ENCODE measurements at places on chromosomes 2 and 18.

DNA sequence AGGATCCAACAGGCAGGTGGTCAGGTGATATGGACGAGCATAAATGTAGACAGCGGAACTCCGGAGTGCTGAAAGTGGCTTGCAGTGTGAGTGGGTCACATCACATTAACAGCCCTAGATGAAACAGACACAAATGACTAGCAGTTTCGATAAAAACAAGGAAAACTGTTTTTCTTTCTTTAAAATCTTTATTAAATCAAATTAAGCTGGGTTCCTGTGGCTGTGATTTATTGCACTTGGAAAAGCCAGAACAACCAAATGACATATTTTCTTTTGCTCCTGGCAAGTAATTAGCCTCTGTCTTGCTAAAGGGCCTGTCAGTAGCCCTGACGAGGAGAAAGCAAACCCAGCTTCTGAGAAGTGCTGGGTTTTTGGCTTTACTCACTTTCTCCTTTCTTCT, 152.9 kb upstream of the DDX18 start:
- no peak for DNase-seq

GRCh38 chr2:128377071-128377910, 58.6 kb upstream of the HS6ST1 start:
- DNase-seq, result no peak

DNA sequence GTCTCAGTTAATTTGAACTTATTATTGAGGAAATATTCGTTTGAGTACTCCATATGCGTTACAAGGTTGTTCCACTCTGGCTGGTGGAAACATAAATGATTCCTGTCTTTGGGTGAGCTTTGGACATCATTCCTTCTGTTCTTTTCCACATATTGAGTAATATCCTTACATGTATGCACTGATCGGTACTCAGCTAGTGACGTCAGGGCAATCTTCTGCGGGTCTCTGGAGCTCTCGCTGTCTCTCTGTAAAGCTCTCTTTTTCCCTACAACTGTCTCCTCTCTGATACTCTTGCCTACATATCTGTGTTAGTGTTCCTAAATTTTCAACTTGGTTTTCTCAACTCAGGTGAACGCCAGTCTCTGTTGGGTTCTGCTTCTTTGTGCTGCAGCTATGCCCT, 23.4 kb upstream of the IL36G start:
- no peak for DNase-seq

DNA sequence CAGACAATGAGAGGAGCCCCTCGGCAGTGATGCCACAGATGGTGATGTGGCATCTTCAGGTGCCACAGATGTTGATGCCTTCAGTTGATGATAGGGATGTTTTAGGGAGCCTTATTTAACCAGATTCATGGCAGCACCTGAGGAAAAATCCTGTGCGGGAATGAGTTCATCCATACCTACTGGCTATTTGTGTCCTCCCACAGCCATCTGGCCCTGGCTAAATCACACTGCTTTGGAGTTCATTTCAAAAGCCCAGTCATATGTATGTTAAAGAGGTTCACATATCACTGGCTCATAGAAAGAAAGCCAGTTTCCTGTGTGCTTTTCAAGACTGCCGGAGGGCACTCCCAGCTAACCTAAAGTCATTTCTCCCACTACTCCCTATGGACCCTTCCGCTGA, 131.3 kb downstream of the MCFD2 start:
- no peak for DNase-seq

- DNase-seq, result peak; percentile 12
Observed at GRCh38 chr18:78659748-78660147, 319.9 kb upstream of the SALL3 start.

- DNase-seq, result no peak
Observed at GRCh38 chr2:103169861-103170260, 408.0 kb downstream of the TMEM182 start.

DNA sequence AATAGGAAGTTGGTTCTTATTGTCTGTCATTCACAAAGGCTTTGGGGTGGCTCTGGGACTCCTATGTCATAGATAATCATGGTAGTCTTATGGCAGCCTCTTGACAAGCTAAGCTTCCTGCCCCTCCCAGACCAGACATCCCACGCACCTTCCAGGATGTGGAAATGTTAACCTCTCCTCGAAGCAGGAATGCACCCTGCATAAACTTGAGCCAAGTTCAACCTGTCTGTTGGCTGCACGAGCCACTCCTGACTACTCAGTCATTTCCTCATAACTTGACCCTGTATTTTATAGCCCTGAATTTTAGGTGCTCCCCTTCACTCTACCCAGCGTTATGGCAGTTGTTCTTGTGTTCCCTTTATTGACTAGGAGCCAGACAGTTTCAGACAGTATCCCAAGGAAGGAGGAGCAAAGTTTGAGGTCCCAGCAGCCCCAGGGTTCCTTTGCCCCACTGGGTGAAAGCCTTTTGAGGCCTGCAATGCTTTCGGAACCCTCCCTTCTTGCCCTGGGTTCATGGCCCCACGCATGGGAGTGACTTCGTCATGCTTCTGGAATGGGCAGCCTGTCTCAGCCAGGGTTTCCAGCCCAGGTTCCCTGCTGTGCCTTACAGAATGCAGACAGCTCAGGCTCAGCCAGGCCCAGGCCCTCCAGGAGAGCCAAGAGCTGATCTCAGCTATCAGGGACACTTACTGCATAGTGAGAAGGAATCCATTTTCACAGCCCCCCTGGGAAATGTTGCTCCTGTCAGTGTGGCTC, 15.6 kb upstream of the INO80C start:
- peak; percentile 25 for DNase-seq

DNA sequence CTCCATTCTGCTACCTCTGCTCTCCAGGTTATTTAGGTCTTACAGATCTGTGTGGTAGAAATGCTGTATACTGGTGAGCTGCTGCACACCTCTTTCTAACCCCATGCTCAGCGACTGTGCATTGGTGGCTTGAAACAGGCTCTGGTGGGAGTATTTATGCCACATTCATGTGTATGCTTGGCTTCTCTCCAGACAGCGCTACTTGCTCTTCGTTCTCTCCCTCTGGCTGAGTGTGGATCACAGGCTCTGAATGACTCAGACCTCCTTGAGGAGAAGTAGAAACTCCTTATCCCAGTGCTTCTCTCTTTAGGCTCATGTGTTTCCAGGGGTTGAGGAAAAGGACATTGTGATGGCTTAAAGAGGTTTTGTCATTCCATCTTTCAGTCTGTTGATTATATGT, 54.9 kb downstream of the FHOD3 start:
- DNase-seq, result no peak

DNA sequence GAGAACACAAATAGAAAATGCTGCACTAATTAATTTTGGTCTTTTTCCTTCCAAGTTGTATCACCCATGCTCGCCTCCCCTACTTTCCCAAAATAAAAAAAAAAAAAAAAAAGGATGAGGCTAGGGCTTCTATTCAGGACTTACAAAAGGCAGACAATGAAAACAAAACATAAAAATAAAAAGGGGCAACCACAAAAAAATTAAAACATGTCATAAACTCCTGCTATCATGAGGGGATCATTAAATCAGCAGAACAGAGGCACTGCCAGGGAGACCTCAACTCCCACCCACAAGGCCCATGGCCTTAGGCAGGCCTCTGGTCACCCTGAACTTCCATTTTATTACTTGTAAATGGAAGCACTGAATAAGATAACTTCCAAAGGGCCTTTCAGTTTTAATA, 23.3 kb downstream of the EPB41L3 start:
- DNase-seq, result no peak

- DNase-seq, result no peak
Observed at GRCh38 chr2:42726680-42727079, 37.3 kb downstream of the OXER1 start.

- DNase-seq, result peak; percentile 31
Observed at GRCh38 chr2:216690853-216691741, 4.3 kb downstream of the IGFBP5 start.

- DNase-seq, result peak; percentile 65
Observed at GRCh38 chr2:173571021-173571821, 216.5 kb downstream of the CDCA7 start.

DNA sequence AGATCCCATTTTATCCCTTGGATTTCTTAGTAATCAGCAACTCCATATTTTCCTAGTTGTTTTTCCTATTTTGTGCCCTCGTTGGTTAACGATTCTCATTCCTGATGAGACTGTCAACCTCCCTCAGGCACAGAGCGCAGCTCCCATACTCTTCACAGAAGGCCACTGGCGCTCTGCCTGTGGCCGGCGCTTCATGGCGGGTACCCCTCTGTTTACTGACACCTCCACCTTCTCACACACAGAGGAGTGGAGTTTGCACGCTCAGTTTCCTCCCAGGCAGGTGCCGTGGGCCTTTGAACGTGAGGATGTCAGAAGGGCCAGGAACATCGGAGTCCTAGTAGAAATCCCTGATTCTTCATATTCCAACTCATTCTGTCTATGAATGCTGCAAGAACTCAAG, 139.0 kb downstream of the MBP start:
- no peak for DNase-seq

DNA sequence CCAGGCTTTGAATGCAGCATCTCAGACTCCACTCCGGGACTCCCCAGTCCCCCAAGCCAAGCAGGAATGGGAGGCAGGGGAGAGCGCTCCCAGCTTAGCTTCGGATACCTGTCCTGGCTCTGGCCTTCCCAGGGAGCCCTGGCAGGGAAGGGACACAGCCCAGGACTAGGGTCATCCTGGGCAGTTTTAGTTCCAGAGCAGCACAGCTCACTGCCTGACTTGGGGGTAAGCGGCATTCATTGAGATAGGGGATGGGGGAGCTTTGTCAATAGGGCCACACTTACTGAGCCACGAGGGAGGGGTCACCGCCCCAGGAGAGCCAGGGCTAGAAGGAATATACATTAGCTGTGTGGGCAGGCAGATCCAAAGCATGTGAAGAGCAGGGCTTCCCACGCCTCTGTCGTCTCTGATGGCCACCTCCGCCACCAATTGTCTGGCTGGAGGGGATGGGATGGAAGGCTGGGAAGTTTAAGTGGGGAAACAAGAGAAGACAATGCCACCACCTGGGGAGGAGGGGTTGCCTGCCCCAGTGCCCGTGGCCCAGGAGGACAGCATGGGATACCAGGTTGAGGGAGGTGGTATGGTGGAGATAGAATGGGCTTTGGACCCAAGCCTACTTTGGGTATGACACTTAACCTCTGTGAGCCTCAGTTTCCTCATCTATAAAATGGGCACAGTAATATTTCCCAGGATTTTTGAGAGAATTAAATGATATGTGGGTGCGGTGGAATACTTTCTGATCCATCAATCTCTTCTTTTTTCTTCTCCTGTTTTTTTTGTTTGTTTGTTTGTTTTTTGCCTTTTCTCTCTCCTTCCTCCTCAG, 40.2 kb downstream of the SCTR start:
- DNase-seq, result no peak

- no peak for DNase-seq
Observed at GRCh38 chr18:79404567-79404910, 8.8 kb downstream of the NFATC1 start.

- DNase-seq, result no peak
Observed at GRCh38 chr2:60558536-60558935, 5.1 kb upstream of the BCL11A start.

- DNase-seq, result peak; percentile 87
Observed at GRCh38 chr2:212958757-212959295, 192.6 kb downstream of the IKZF2 start.

- no peak for DNase-seq
Observed at GRCh38 chr2:169478745-169479256, 493 bp upstream of the BBS5 start.

GRCh38 chr18:48165111-48165866, 234.8 kb upstream of the SMAD2 start:
- peak; percentile 98 for DNase-seq

DNA sequence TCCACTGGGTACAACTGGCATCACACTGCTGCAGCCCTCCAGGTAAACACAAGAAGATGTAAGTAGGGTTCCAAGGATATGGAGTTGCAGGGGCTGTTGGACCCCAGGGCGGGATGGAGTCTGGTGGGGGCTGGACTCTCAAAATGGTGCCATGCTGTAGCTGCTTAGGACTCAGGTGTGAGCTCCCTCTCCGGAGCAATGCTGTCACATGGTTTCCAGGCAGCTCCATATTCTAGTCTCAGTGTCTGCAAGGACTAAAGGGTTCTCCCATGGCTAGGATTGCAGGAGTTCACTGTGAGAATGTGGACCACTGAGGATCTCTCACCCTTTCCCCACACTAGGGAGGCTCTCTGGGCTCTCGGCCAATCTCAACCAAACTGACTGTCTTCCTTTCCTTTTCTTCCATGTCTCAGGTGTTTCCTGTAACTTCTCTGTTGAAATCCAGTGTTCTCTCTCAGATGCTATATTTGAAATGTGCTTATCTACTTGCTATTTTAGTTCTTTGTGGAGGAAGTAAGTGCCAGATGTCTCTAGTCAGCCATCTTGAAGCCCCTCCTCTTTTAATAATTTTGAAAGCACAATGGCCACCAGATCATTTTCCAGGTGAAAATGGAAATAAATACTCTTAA, 57.6 kb downstream of the CCNT2 start:
- DNase-seq, result peak; percentile 90

- DNase-seq, result peak; percentile 7
Observed at GRCh38 chr18:48639772-48640432, 101.1 kb downstream of the CTIF start.

- DNase-seq, result no peak
Observed at GRCh38 chr2:172089633-172090032, 4.3 kb downstream of the DLX1 start.

DNA sequence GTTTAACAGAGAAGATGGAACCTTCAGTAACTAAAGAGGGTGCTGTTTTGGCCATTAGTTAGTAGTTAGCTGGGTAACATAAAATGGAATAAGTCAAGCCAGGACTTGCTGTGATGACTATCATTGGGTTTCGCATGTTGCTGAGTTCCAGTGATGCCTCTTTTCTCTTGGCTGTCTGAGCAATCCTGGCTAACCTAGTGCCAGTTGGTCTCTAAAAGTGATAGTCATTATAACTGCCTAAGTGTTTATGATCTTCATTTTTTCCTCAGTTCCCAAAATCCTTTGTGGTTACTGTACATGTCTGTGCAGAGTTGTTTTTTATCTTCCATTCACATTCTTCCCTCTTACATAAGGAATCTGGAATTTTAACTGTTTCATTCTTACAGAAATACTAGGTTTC, 33.4 kb downstream of the WDR43 start:
- DNase-seq, result no peak

GRCh38 chr2:217949447-217949846, 53.3 kb downstream of the TNS1 start:
- no peak for DNase-seq

DNA sequence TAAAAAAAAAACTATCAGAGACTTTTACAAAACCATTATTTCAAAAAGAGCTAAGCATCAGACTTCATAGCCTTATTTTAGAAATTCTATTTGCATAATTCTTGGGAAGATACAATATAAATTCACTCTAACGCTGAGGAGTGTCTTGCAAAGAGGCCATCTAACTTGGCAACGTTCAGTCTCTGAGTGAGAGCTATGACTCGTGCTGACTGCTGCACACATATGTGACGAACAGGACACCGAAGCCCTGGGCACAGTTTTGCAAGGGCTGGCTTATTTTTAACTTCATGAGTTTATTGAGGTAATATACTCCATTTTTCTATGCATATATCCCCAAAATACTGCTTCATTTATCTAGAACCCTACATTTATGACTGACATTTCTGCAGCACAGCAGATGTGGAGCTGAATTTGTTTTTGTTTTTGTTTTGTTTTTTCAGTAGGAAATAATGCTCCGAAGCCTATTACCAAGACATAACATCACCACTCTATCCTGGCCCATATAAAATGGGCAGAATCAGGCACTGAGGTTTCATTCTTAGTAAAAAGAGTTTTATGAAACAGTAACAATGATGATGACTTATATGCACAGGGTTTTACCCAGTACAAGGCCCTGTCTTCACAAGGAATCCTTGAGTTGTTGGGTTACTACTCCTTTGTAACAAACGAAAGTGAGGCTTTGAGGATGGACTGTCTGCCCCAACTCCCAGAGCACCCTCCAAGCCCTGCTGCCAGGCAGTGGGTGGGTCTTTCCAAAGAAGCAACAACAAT, 68.3 kb downstream of the CRACDL start:
- no peak for DNase-seq

Measured in KBM-7 (cell line).